Hepatocyte (in vitro differentiated cells): ENCODE measurements at places on chromosomes 7 and 10. TPM values are rescaled to one million over a fixed set of nuclear protein-coding genes. Genes with fewer than 3 reads are reported as not detected.

DNA sequence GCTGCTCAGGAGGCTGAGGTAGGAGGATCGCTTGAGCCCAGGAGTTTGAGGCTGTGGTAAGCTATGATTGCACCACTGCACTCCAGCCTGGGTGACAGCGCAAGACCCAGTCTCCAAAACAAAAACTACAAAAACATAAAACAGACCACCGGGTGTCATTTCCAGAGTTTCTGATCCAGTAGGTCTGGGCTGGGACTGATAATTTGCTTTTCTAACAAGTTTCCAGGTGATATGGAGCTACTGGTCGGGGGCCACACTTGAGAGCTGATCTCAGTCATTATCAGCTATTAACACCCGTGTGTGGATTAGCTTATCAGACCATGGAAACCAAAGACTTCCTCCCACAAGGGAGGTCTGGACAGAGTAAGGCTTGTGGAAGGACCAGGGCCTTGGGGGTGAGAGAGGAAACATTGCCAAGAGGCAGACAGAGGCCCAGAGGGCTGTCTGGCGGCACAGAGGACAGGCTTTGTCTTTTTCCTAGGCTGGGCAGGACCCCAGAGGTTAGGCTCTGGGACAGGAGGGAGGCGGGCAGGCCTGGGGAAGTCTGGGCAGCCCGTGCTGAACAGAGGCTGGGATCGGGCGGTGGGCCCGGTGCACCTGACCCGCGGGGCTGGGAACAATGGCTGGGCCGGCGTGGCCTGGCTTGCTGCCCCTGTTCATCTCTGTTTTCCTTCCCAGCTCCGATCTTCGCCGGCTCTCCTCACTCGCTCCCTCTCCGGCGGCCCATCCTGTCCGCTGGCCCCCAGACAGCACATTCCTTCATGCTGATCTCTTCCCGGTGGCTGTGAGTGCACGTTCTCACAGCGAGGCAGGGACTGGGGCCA, 25.2 kb downstream of the TMEM270 start:
- no peaks in the 10 kb centered on the region for H3K27me3 ChIP-seq
- no peaks in the 10 kb centered on the region for H3K36me3 ChIP-seq
- no peak overlapping the region for H3K4me3 ChIP-seq
- peak overlapping the region; percentile 65 for H3K27ac ChIP-seq

DNA sequence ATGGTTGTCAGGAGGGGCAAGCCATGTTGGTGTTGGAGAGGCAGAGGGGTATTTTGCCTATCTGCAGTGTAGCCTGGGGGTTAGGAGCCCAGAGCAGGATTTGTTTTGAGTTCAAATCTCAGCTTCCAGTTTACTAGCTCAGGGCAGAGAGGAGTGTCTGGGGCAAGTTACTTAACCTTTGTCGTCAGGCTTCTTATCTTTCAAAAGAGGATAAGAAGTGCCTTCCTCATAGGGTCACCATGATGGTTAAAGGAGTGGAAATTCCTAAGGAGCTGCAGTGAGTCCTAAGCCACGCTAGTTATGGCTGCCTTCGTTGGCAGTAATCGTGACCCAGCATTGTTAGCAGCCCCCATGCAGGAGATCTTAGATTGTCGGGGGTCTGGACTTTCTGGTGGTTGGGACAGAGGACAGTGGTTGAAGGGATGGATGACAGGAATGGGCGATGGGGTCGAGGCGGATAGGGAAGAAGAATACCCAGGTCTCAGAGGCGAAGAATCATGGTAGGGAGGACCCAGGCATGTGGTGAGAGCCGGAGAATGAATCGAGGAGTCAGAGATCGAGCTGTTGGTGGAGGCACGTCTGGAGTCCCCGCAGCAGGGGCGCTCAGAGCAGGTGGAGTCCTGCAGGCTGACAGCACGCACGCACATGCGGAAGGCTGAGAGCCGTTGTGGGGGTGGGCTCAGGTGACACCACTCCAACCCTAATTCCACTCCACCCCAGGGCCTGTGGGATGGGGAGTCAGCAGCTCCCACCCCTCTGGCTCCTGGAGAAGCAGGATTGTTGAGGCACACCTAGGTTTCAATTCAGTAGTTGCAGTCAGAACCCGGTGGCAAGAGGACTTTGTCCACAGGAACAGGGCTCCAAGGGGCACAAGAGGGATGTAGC, 11.6 kb downstream of the ADCK2 start:
- H3K4me3 ChIP-seq, result no peak overlapping the region
- no peaks in the 10 kb centered on the region for H3K27me3 ChIP-seq
- no peaks in the 10 kb centered on the region for H3K4me1 ChIP-seq
- no peaks in the 10 kb centered on the region for H3K36me3 ChIP-seq
- no peak overlapping the region for H3K27ac ChIP-seq

SORCS1 gene
- total RNA-seq, result 3.7 and 4.6 TPM in 2 replicates

TMEM236 gene
- total RNA-seq, result 0.80 and 1.4 TPM in 2 replicates

ETV1 gene
- 8.4 and 8.9 TPM in 2 replicates for total RNA-seq

ZP3 gene
- not detected in 2 replicates for total RNA-seq

ATRNL1 gene
- total RNA-seq, result 17.4 and 18.7 TPM in 2 replicates
